ENCODE measurements at places on chromosomes 3 and 15.

DNA sequence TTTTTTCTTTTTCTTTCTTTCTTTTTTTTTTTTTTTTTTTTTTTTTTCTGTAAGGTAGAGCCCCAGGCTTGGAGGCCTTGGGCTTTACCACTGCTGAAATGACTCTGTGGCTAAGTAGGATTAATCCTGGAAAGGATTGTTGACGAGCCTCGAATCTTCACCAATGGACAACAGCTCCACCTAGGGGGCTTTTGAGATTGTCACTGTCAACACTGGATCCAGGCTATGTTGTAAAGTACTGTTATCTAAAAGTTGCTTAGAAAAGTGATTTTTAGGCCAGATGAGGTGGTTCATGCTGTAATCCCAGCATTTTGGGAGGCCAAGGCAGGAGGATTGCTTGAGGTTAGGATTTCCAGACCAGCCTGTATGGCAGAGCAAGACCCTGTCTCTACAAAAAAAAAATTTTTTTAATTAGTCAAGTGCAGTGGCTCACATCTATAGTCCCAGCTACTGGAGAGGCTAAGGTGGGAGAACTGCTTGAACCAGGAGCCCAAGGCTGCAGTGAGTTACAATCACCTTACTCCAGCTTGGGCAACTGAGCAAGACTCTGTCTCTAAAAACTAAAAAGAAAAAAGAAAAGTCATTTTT lies 41.6 kb downstream of the KLHL18 start:
- peak; percentile 50 for DNase-seq

- no peak for DNase-seq
Observed at GRCh38 chr3:118974356-118975097, 60.1 kb downstream of the IGSF11 start.

GRCh38 chr15:68846851-68847439 lies 26.2 kb upstream of the ANP32A start:
- no peak for DNase-seq

DNA sequence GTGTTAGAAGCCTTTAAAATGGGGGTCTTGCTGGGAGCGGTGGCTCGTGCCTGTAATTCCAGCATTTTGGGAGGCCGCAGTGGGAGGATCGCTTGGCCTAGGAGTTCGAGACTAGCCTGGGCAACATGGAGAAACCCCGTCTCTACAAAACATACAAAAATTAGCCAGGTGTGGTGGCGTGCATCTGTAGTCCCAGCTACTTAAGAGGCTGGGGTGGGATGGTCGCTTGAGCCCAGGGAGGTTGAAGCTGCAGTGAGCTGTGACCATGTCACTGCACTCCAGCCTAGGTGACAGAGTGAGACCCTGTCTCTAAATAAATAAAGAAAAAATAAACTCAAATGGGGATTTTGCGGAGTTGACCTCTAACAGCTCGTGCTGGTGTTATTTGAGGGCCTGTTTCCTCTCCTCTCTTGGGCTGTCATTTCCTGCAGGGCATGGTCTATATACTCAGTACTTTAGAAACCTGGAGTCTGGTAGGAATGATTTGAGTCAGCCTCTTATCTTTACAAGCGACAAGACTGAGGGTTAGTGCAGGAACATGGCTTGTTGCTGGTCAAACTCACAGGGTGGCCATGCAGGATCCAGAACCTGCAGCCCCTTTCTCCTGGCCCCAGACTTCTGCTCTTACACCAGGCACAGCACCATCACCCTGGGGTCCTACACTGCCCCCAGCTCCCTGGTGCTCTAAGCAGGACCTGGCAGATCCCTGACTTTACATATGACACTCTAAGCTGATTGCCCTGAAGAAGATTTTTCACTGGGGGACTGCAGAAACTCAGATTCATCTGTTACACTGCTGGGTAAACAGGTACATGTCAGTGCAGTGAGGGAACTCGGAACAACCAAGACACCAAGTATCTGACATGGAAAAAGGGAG lies 15.1 kb downstream of the EHD4 start:
- DNase-seq = peak; percentile 34

DNA sequence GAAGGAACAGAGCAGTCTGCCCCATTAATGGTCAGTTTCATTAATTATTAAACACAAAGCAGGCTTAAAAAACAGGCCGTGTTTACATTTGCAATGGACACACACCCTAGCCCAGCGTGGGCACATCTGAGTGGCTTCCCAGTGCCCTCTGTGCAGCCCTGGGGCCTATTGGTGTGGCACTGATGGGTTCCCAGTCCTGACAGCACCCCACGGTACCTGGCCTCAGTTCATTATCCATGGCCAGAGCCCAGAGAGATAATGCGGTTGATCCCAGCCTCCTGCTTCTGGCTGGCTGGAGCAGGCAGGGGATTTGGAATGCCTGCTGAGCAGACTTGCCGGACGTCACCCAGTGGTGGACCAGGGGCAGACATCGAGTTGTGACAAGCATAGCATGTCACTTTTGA lies 110.5 kb upstream of the ABHD17C start:
- DNase-seq = no peak

DNA sequence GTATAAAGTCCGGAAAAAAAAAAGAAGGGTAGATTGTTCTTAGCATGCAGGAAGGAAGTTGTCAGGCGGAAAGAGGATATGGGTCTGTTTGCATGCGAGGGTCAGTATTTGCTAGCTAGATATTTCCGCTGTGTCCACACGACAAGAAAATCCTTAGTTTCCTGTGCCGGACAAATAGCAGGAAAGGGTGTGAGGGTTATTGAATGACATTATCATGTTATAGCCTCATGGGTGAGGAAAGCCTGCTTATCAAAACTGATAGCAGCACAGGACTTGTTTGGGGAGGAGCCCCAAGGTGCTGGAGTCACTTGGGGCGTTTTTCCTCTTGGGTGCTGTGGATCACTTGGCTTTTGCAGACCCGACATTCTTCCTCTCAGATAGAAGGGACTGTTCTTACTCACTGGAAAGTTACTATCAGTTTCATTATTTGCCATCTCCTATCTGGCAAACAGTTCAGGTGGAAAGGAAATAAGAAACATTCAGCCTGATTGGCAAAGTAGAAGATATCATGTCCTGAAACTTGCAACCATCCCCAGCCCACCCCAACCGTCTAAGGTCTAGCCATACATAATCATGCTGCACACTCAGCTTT lies 127.2 kb upstream of the DPH6 start:
- DNase-seq = no peak

DNA sequence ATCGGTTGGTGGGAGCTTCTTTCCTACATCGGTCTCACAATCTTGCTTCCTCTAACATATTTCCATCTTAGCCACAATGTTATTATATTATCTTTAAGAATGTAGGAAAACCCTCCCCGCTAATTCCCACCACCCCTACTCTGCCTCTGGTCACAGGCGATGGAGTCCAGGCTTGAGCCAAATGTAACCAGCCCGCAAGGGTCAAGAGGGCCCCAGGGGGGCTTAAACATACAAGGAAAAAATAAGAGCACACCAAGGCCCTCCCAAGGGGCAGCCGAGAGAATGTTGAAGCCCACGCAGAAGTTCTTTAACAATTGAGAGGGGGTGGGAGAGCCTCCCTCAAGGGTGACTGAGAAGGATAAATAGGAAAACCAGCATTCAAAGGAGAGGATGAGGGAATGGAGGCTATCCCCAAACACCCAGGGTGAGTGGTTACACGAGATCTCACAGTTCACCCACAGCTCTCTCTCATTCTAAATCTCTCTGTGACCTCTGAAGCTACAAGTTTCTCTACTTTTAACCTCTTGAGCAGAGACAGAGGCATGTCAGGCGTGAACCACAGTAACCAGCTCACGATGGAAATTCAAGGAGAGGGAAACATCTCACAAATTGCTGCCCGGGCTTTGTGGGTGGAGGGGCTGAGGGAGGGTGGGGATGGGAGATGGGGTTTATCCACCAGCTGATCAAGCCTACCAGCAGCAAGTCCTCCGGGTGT lies 31.4 kb upstream of the UACA start:
- DNase-seq = no peak

Measured in GM12891 (cell line).